ENCODE measurements at places on chromosomes 11 and 22.

GRCh38 chr11:82229341-82229740, 504.3 kb downstream of the FAM181B start:
- peak; percentile 30 for DNase-seq

- no peak for DNase-seq
Measured at GRCh38 chr11:17633987-17634775, 85.2 kb upstream of the MYOD1 start.

- no peak for DNase-seq
Measured at GRCh38 chr11:1336836-1337646, 27.6 kb upstream of the TOLLIP start.

DNA sequence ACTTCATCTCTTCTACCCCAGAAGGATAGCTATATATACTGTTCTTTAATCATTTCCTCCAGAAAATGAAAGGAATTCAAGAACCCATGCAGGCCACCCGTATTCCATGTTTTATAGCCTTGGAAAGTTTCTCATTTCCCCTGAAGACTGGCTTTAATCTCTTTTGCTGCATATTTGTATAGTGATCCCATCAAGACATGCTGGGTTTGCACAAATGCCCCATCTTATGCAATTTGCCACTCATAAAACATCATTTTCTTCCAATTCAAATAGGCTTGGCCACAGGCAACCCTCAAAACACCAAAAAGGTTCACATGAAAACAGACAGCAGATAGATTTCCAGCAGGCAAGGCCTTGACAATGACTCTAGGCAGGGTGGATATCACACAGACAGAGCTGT, 28.3 kb upstream of the APOA1 start:
- no peak for DNase-seq

DNA sequence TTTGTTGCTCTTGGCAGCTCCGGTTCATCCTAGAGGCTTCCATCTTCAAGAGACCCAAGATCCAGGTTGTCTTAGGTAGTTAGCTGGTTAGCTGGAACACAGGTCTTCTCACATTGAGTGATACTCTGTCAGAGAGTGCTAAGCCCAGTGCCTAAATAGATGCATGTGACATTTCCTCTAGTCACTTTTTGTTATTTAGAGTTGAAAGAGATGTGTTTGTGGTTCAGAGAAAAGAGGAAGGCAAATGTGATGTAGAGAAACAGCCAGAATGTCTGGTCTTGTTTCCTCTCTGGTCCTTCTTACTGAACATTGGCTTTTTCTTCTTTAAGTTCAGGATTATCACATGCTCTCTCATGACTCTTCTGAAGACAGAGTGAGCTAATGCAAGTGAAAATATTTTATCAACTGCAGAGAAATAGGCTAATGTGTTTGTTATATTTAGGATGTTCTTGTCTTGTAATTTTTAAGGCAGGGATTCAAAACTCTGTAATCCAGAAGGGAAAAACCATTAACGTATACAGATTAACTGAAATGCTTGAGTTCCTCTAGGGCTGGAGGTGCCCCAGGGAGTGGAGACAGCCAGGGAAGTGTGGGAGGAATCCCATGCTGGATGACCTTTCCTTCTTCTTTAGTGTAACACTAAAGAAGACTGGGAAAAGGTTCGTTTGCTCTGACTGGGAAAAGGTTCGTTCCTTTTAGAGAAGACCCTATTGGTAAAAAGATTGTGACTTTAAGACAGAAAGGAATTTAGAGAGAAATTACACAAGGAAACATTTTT, 75.4 kb downstream of the SWAP70 start:
- no peak for DNase-seq

GRCh38 chr11:108670451-108670850, 5.6 kb downstream of the DDX10 start:
- DNase-seq, result no peak

GRCh38 chr11:116136987-116137674, 632.9 kb upstream of the CADM1 start:
- no peak for DNase-seq

DNA sequence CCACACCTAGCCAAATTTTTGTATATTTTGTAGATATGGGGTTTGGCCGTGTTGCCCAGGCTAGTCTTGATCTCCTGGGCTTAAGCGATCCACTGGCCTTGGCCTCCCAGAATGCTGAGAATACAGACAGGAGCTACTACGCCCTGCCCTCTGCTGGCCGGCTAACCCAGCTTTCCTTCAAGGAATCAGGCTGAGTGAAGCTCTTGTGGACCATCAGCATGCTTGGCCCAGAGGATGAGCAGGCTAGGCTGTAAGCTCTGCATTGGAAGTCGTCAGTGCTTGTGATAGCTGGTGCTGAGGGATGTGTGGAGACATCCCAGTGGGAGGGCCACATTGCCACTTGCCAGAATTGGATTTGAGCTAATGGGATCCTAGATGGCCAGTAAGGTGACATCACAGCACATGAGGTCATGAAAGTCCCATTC, 60.6 kb downstream of the MED15 start:
- no peak for DNase-seq

DNA sequence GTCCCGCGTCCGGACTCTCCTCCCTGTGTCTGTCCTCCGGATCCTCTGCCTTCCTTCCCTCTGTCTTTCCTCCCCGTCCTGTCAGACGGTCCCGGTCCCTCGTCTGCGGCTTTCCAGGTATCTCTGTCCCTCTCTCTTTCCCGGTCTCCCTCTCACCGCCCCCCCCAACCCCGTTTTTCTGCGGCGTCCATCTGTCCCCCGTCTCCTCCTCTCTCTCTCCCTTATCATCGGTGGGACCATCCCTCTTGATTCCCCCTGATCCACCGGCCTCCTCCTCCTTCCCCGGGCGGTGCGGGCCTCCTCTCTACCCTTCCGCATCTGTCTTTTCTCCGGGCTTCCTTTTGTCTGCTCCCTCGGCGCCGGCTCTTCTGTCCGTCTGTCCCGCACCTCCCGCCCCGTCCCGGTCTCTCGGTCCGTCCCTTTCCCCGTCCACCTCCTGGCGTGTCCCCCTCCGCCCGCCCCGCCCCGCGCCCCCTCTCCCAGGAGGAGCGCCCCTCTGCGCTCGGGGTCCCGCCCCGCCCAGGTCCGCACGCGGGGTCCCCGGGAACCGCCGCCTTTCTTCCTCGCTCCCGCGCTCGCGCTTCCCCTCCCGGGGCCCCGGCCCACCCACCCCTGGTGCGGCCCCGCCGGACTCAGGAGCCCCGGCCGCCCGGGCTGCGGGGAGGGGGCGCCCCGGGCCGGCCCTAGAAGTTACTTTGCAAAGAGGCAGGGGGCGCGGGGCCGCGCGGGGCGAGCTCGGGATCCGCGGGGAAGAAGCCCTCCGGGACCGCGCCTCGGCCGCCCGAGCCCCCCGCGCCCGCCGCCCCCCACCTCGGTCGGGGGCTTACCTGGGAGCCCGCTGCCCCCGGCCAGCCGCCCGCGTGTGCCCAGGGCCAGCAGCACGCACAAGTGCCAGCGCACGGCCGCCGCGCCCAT, 568 bp downstream of the SCUBE1 start:
- no peak for DNase-seq

DNA sequence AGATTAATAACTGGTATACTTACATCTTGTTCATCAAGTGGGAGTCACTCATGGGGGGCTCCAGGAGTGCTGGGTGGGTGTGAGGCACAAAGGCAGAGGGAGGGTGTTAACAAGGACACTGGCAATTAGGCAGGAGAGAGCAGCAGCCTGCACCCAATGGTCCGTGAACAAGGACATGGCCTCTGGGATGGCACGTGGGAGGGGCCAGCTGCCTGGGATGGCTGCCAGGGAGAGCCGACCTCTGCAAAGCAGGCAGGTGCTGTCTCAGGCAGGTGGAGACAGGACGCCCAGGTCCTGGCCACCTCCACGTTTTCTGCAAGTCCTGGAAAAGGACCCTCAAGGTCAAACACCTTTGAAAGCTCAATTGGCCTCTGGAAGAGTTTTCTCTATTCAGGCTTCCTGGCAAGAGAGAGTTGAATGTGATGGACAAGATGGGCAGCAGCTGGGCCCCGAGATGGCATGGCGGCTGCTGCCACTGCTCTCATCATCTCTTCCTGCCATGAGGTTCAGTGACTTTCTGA, 257.1 kb downstream of the BUD13 start:
- no peak for DNase-seq

DNA sequence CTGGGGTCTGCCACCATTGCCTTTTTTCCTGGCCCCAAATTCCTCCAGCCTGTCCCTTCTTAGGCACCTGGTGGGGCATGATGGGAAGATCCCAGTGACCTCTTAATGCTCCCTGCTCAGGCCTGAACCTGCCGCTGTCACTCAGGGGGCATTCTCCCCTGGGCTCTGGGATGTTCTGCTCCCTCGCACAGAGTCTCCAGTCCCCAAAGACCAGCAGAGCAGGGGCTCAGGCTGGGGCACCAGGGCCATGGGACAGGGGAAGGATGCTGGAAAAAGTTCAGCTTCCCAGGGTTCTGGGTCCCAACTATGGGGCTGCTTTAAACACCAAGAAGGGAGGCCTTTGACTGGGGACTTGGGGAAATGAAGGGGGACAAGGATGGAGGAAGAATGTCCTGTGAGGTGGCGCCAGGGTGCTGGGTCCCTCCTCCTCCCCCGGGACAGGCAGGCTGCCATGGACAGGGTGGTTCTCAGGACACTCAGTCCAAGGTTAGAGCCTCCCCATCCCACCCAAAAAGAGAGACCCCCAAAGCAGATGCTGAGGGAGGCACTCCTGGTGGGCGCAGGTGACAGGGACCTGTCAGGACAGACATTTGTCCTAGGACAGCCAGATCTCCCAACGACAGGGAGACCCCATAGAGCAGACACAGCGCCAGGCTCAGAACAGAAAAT, 30.8 kb downstream of the IGLL5 start:
- no peak for DNase-seq

DNA sequence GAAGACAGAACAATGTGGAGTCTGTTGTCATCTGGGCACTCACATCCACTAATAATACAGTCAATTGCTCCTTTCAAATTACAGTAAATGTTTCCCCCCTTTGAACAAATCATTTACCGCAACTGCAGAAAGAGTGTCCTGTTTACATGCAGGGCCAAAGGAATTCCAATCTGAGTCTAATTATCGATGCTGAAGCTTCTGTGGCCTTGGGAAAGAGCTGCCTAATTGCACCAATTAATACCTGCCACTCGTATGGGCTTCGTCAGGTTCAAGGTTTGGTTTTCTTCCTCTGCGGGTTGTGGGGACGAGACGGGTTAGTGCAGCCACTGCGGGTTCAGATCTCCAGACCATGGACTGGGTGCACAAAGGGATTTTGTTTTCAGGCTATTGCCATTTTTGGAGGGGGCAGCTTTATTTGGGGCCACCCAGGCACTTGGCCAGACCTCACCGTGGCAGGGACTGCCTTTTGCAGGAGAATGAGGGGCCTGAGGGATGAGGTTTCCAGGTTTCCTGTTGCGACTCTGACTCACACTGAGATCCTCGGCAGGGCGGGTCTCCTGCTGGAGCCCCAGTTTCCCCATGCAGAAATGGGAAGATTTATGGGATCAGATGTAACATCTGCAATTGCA, 147.6 kb downstream of the MIAT start:
- DNase-seq, result no peak

- peak; percentile 40 for DNase-seq
Measured at GRCh38 chr11:95104121-95104830, 14.6 kb downstream of the ENDOD1 start.

DNA sequence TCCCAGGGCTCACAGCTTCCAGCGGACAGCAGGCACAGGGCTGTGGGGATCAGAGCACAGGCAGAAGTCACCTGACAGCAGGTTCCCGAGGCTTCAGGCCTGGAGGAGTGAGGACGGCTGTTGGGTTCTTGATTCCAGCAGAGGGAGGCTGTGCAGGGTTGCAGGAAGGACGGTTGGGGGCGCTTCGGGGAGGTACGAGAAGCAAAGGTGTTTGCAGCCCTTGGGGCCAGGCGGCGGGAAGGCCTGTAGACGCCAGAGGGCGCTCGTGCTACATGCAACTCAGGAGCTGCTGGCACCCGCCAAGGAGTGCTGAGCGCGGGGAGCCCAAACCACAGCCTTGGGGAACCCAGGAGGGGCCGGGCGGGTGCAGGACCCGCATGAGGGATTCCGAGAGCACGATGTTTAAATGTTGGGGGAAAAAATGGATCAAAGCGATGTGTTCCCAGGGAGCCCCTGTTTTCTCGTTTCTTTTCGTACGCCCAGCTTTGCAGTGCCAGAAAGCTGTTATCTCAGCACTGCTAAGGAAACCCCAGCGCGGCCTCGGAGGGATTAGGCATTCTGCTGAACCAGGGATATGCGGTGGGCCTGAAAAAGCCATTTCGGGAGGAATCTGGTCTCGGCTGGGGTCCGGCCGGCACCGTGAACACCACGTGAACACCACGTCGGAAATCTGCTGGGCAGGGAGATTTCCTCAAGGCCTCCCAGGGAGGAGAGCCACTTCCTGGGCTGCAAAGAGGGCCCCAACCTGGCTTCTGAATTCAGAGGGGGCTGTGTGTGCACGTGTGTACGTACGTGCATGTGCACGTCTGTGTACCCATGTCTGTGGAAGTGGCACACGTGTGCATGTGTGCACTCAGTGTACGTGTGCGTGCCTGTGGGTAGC, 88.1 kb downstream of the KCNQ1 start:
- peak; percentile 73 for DNase-seq

DNA sequence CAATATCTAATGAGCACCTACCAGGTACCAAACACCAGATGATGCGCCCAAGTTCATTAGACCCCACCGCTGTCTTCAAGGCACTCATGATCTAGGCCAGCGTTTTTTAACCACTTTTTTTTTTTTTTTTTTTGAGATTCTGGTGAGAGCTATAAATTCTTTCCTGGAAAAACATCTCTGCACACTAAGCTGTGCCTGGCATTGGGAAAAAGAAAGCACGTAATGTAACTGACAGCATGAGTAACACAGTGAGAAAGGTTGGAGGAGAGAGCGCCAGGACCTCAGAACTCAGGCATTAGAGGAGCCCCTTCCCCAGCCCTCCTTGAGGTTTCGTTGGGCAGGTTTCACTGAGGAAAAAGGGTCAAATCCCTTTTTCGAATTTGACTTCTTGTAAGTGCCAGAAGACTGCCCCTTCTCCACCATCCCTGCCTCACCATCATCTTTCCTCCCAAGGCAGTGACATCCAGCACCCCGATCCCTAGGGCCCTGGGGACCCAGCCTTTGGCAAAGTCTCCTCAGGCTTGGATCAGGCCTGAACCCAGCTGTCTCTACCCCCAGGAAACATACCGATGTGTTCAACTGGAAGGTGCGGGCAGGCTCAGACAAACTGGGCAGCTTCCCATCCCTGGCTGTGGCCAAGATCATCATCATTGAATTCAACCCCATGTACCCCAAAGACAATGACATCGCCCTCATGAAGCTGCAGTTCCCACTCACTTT, 26.1 kb upstream of the SMIM35 start:
- DNase-seq, result no peak

- DNase-seq, result no peak
Measured at GRCh38 chr22:45019861-45020655, 10.3 kb upstream of the PHF21B start.

GRCh38 chr11:46413760-46414465, 22.3 kb upstream of the CHRM4 start:
- no peak for DNase-seq

- peak; percentile 46 for DNase-seq
Measured at GRCh38 chr11:75499423-75500190, 26.1 kb downstream of the GDPD5 start.

All from kidney glomerular epithelial cell (primary cell).